ENCODE measurements at places on chromosomes 3 and 15. TPM values are rescaled to one million over a fixed set of nuclear protein-coding genes. Genes with fewer than 3 reads are reported as not detected.

- H3K27me3 ChIP-seq, result no peaks in the 10 kb centered on the region
- H3K4me1 ChIP-seq, result no peaks in the 10 kb centered on the region
- no peak overlapping the region for H3K27ac ChIP-seq
- no peak for DNase-seq
These were observed 210.4 kb downstream of the ATP10A start for GRCh38 chr15:25652704-25653103.

DNA sequence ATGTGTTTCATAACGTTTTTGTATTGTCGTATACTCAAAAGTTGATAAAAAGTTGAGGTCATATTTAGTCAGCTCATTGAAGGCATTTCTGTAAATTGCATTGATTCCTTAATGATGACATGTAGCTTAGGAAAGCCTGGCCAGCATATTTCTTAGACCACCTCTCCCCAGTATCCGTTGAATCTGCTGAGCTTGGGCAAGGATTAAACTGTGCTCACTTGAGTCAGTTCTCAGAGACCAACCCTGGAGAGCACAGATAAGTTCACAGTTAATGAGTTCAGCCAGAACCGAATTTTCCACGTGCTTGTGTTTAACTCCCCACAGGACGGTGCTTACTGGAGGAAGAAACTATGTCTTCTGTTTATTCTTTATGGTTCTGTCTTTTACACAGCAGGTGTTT, 132.7 kb downstream of the SLC25A26 start:
- H3K27me3 ChIP-seq, result no peaks in the 10 kb centered on the region
- H3K4me3 ChIP-seq, result no peak overlapping the region
- no peak overlapping the region for H3K27ac ChIP-seq
- H3K4me1 ChIP-seq, result no peaks in the 10 kb centered on the region
- DNase-seq, result peak; percentile 17
- no peaks in the 10 kb centered on the region for H3K36me3 ChIP-seq

- no peaks in the 10 kb centered on the region for H3K36me3 ChIP-seq
- no peaks in the 10 kb centered on the region for H3K4me1 ChIP-seq
- DNase-seq, result no peak
- H3K27me3 ChIP-seq, result no peaks in the 10 kb centered on the region
- no peak overlapping the region for H3K4me3 ChIP-seq
These were observed 79.8 kb downstream of the FOXP1 start for GRCh38 chr3:71503525-71504249.

DNA sequence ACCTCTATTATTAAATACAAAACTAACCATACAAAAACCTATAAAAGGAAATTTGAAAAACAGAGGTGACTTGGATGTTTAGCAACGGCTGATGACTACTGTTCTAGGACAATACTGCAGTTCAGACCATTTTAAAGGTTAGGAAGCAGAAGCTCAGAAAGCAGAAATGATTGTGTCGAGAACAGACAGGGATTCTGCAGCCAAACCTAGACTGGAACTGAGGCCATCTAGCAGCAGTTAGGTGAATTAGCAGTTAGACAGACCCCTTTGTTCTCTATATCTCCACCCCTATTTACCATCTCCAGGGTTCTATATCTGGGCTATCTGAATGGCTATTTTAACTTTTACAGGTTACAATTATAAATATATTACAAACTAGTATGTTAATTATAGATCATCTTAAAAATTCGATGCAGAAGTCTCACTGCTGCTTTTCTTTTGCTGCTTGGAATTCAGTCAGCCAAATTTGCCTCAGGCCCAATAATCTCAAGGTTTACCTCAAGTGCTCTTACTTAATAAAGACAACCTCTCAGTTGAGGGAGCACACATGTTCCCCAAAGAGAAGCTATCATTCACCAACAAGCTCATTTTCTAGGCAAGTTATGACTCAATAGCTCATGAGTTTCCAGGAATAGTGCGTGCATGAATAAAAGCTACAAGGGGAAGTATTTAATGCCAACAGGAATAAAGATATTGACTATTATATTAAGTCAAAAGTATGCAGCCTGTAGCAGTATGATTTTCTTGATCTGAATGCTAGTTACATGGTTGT, 9.3 kb upstream of the IL1RAP start:
- no peaks in the 10 kb centered on the region for H3K27me3 ChIP-seq
- no peak overlapping the region for H3K27ac ChIP-seq
- no peaks in the 10 kb centered on the region for H3K4me1 ChIP-seq
- H3K36me3 ChIP-seq, result no peaks in the 10 kb centered on the region
- H3K4me3 ChIP-seq, result no peak overlapping the region

DNA sequence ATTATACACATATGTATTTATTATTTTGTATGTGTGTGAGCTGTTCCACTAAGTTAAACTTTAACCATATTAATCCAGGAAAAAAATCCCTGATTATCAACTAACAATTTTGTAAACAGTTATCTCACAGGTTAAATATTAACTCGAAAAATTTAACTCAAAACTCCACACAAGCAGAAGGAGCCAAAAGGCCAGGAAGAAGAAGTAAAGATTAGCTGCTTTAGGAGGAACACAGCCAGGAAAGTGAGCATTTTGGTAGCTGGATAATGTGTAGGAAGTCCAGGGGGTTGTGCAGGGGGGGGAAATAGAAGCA, 425.0 kb downstream of the TIGIT start:
- H3K4me1 ChIP-seq, result peaks cover 14% of the 10 kb centered on the region
- no peaks in the 10 kb centered on the region for H3K27me3 ChIP-seq
- H3K36me3 ChIP-seq, result no peaks in the 10 kb centered on the region
- peak overlapping the region; percentile 84 for H3K27ac ChIP-seq

GRCh38 chr3:81853431-81853830, 92.0 kb upstream of the GBE1 start:
- no peak for DNase-seq
- H3K36me3 ChIP-seq, result no peaks in the 10 kb centered on the region
- no peak overlapping the region for H3K27ac ChIP-seq

GRCh38 chr3:115090712-115091111, 56.4 kb downstream of the ZBTB20 start:
- no peak overlapping the region for H3K27ac ChIP-seq
- no peaks in the 10 kb centered on the region for H3K27me3 ChIP-seq
- H3K4me3 ChIP-seq, result no peak overlapping the region

DNA sequence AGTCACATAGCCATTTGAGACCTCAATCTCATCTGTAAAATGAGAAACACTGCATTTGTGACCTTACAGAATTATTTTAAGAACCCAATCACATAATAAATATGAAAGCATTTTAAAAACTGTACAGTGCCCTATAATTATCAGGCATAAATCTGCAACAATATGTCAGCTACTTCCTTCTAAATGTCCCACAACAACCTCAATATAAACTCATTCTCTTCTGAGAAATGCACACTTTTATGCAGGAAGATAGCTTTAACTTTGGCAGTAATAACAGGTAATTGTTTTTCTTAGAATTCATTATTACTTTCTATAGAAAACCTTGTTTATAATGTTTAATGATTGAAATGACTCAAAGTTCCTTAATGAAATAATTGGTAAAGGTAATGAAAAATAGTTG, 400.7 kb upstream of the AGTR1 start:
- no peaks in the 10 kb centered on the region for H3K4me1 ChIP-seq
- no peaks in the 10 kb centered on the region for H3K27me3 ChIP-seq
- DNase-seq, result no peak
- no peaks in the 10 kb centered on the region for H3K36me3 ChIP-seq
- H3K4me3 ChIP-seq, result no peak overlapping the region

- DNase-seq, result no peak
- no peak overlapping the region for H3K27ac ChIP-seq
- no peaks in the 10 kb centered on the region for H3K36me3 ChIP-seq
- no peaks in the 10 kb centered on the region for H3K27me3 ChIP-seq
- no peak overlapping the region for H3K4me3 ChIP-seq
These were observed 21.6 kb upstream of the SLITRK3 start for GRCh38 chr3:165217739-165218138.

DNA sequence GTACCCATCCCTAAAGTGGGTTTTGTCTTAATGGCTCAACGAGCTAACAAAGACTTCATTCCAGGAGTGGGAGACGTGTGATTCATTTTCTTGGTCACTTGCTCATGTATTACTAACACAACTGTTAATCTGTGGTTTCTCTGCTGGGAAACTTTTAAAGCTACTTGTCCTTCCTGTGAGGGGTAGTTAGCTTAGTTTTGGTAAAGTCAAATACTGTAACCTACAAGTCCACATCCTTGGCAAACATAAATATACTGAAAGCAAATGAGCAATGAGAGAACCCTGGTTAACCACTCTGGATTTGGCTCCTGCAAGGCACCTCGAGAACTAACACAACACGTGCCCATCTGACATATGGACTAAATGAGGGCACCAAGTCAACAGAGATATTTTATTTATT, 19.9 kb downstream of the NOX5 start:
- no peaks in the 10 kb centered on the region for H3K36me3 ChIP-seq
- H3K4me3 ChIP-seq, result no peak overlapping the region
- H3K27ac ChIP-seq, result no peak overlapping the region
- no peaks in the 10 kb centered on the region for H3K4me1 ChIP-seq
- H3K27me3 ChIP-seq, result no peaks in the 10 kb centered on the region

DNA sequence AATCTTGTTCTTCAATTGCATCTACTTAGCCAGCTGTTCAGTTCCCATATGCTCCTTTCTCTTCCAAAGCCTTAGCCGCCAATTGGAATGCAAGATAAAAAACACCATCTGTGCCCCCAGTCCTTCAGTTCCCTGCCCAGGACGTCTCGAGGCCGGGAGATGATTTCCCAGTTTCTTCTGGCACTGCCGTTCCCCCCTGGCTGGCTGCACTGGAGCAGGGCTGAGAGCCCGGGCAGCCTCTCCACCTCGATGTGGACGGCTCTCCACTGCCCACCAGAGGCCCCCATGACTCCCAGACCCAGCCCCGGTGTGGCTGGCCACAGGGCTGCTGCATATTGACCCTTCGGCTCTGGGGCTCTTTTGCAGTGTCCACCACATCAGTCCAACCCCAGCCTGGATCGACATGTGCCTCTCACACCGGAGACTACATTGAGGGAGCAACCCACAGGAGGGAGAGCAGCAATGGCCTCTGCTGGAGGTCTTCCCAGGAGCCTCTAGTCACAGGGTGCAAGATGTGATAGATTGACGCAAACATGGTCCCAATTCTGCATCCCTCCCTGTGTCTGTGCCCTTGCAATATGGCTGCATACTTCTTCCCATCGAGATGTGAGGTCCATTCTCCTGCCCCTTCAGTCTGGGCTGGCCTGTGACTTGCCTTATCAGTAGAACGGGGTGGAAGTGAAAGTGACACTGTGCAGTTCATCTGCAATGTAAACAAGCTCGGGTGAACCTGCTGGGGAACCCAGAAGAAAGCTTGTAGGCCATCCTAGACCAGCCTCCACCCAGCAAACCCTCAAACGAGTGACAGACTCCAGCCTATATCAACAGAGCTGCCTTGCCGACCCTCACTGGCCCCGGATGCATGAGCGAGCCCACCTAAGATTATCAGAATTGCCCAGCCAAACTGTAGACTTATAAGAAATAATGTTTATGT, 52.3 kb upstream of the PRR20G start:
- H3K4me1 ChIP-seq, result no peaks in the 10 kb centered on the region
- no peaks in the 10 kb centered on the region for H3K36me3 ChIP-seq
- H3K27me3 ChIP-seq, result peaks cover 12% of the 10 kb centered on the region
- H3K27ac ChIP-seq, result no peak overlapping the region

GRCh38 chr15:65414841-65415621, 7.7 kb downstream of the IGDCC4 start:
- no peaks in the 10 kb centered on the region for H3K4me1 ChIP-seq
- no peaks in the 10 kb centered on the region for H3K36me3 ChIP-seq
- no peak overlapping the region for H3K4me3 ChIP-seq
- DNase-seq, result peak; percentile 63
- no peaks in the 10 kb centered on the region for H3K27me3 ChIP-seq
- H3K27ac ChIP-seq, result no peak overlapping the region

GRCh38 chr3:28940994-28941393, 339.9 kb upstream of the RBMS3 start:
- H3K4me1 ChIP-seq, result peaks cover 6% of the 10 kb centered on the region
- no peaks in the 10 kb centered on the region for H3K27me3 ChIP-seq
- H3K27ac ChIP-seq, result no peak overlapping the region
- DNase-seq, result no peak

GRCh38 chr3:36866368-36866767, 78.5 kb downstream of the TRANK1 start:
- DNase-seq, result no peak
- H3K36me3 ChIP-seq, result no peaks in the 10 kb centered on the region
- H3K4me3 ChIP-seq, result no peak overlapping the region
- H3K27me3 ChIP-seq, result no peaks in the 10 kb centered on the region
- H3K27ac ChIP-seq, result no peak overlapping the region

GRCh38 chr3:87549208-87549607, 272.8 kb upstream of the POU1F1 start:
- H3K4me3 ChIP-seq, result no peak overlapping the region
- no peak for DNase-seq
- H3K27ac ChIP-seq, result no peak overlapping the region
- no peaks in the 10 kb centered on the region for H3K27me3 ChIP-seq
- no peaks in the 10 kb centered on the region for H3K4me1 ChIP-seq

DNA sequence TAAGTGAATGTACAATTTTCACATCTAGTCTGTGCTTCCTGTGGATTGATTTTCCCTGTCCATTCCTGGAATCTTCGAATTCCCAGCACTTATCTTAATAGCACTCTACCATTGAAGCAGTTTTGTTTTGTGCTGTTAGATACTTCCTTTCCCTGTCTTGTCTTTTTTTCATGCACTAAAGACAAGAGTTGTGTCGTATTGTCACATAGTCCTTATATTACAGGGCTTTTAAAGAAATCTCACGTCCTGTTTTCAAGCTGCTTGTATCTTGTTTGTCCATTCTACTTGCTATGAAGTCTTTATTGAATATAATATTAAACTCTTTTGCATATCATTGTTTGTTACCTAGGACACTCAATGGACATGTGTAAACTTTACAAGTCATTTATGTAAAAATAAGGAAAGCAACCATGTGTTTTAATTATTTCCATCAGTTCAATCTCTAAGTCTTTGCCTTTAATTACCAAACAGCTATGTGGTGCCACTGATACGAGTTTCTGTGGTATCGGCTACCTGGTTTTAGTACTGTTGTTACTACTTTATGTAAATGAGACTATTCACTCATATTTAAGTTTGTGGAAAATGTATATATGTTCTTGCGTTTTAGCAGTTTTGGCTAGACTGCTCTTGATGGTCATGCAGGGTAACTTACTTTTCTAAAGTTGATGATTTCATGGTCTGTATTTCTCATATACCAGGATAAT, 10.3 kb downstream of the PIK3CA start:
- no peak for DNase-seq
- no peaks in the 10 kb centered on the region for H3K36me3 ChIP-seq
- H3K4me3 ChIP-seq, result no peak overlapping the region
- H3K27me3 ChIP-seq, result no peaks in the 10 kb centered on the region
- no peak overlapping the region for H3K27ac ChIP-seq

GRCh38 chr3:43266995-43267394, 19.3 kb upstream of the SNRK start:
- no peak overlapping the region for H3K27ac ChIP-seq
- no peaks in the 10 kb centered on the region for H3K36me3 ChIP-seq
- no peaks in the 10 kb centered on the region for H3K4me1 ChIP-seq
- H3K4me3 ChIP-seq, result no peak overlapping the region

GRCh38 chr3:9247361-9247940, 2.0 kb downstream of the SRGAP3 start:
- no peak for DNase-seq
- H3K36me3 ChIP-seq, result no peaks in the 10 kb centered on the region
- no peak overlapping the region for H3K27ac ChIP-seq

Gene LRRC3B
- not detected for polyA plus RNA-seq

Gene STRIT1
- 1.8 TPM for polyA plus RNA-seq

Gene COLQ
- polyA plus RNA-seq, result 1.2 TPM

Gene C3orf70
- 0.69 TPM for polyA plus RNA-seq

Gene CCDC80
- 12.0 TPM for polyA plus RNA-seq

Gene CLDND1
- 35.8 TPM for polyA plus RNA-seq

Gene CD276
- polyA plus RNA-seq, result 25.0 TPM
